T-helper 17 cell (primary cell): ENCODE measurements at places on chromosomes 16 and 17.

GRCh38 chr17:47704116-47704515, 10.2 kb downstream of the TBKBP1 start:
- no peak for DNase-seq

DNA sequence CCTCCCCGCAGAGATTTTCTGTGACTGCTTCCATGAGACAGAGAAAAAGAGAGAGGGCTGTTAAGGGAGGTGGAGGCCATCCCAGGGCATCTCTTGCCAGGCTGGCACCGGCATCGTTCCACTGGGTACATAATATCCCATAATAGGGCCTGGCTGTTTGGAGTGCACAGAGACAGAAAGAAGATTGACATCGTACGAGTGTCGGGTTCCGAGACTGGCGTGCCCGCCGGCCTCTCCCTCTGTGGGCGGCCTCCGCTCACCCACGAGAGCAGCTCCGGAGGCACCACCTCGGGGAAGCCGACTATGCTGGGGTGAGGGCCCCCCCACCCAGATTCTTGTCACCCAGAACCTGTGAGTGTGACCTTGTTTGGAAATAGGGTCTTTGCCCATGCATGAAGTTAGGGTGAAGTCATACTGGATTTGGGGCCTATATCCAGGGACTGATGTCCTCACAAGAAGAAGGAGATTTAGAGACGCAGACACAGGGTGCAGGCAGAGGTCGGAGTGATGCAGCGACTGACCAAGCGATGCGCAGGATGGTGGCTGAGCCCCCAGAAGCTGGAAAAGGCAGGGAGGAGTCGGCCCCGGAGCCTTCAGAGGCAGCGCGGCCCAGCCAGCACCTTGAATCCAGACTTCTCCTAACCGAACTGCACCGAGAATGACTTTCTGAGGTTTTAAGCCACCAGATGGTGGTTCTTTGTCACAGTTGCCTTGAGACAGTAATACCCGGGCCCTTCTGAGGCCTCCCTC, 101.8 kb upstream of the CIBAR2 start:
- DNase-seq = no peak

- peak; percentile 53 for DNase-seq
Measured at GRCh38 chr16:58487566-58488351, 12.2 kb upstream of the NDRG4 start.

DNA sequence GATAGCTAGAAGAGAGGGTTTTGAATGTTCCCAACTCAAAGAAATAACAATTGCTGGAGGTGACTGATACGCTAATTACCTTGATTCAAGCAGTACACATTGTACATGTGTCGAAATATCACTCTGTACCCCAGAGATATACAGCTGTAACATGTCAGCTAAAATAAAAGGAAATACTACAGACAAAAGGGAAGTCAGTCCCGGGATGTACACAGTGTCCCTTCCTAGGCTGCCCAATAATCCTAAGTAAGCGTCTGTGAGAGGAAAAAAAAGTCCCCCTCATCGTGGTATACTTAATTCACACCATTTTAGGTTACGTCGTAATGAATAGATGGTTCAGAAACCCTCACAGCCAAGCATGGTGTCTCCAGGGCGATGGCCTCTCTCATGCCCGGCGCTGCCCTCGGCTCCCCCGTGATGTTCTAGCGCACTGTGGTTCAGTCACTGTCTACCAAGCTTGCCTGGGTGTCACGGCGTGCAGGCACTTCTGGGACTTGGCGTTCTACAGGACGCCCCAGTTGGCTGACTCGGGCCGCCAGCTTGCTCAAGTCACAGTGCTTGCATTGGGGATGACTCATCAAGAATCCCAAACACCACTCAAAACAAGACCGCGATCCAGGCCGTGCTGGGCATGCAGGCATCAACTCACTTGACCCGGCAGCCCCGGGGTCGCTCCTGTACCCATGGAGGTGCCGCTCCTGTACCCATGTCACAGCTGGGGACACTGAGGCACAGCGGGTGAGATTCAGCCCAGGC, 27.6 kb downstream of the CCDC40 start:
- no peak for DNase-seq

DNA sequence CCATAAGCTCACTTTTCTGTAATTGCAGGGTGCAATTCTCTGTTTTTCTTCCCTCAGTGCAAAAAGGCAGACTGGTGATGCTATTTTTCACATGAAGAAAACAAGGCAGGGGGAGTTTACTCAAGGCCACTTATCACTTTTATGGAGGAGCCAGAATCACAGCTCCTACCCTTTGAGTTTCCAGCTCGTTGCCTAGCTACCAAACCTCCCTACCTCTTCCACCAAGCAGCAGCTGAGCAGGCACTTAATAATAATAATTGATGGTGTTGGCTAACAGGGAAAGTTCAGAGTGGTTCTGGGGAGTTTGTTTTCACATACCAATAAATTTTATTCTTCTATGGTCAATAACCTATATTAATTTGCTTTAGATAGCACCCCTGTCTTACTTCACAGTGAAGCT, 31.9 kb upstream of the MPHOSPH6 start:
- DNase-seq = no peak
